Muscle of leg (tissue), 16 donors: ENCODE measurements at places on chromosomes 2 and 18.
A peak's percentile ranks its signal among the peaks of the same experiment; 100 is the strongest.

DNA sequence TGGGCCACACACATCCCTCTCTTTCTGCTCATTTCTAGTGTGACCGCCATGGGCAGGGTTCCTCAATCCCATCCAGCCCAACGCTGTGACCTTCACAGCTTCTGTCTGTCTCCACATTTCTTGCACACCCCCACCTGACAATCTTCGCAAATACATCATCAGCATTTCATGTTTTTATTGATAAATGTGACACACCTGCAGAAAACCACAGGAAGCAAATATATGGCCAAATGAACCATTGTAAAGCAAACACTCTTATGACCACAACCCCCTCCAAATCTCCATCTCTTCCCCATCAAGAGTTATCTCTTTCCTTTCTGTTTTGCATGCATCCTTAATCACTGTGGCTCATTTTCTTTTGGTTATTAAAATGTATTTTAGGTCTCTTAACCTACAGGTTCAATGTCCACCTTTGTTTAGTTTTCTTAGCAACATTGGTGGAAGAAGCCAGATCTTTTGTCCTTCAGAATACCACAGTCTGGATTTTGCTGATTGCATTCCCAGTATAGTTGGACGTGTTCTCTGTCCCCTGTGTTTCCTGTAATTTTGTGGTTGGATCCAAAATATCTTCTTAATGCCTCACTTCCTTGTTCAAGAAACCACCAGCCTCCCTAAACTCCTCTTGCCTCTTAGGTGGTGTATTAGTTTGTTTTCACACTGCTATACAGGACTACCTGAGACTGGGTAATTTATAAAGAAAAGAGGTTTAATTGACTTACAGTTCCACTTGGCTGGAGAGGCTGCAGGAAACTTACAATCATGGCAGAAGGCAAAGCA is 9.8 kb upstream of the NCK2 start:
- peak; percentile 49 for DNase-seq

GRCh38 chr2:71637736-71638135 is 184.4 kb downstream of the DYSF start:
- no peak for DNase-seq

DNA sequence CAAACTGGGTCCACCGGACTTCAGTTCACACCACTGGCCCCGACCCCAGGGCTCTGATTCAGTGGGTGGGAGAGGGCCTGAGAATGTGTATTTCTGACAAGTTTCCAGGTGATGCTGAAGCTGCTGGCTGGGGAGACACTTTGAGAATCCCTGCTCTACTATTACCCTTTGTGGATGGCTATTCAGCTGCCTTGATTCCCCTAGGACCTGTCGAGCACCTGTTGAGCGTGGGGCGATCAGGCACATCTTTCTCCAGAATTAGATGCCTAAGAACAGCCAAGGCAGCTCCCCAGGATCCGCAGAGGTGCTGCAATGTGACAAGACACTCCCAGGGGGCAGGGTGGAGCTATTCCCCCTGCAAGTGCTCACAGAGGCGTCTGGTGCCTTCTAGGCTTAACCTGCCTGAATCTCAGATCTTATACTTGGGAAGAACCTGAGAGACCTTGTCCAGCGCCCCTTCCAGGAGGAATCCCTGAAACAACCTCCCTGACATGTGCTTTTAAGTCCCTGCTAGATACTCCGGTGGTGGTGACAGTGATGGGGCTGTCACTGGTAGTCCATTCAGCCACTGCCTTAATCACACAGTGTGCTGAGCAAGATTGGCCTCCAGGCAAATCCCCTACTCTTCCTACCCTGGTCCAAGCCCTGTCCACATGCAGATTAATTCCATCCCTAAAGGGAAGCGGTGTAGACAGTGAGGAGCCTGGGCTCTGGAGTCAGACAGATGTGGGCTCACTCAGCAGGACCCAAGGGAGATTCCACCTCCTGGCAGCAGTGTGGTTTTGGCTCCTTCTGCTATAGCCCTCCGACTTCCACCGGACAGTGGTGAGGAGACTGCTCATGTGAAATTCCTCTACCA is 43.4 kb upstream of the OTOF start:
- DNase-seq: no peak

- peak; percentile 37 for DNase-seq
Observed at GRCh38 chr2:198004921-198005829, 200.8 kb downstream of the PLCL1 start.

- no peak for DNase-seq
Observed at GRCh38 chr2:67950919-67951318, 111.9 kb downstream of the C1D start.

DNA sequence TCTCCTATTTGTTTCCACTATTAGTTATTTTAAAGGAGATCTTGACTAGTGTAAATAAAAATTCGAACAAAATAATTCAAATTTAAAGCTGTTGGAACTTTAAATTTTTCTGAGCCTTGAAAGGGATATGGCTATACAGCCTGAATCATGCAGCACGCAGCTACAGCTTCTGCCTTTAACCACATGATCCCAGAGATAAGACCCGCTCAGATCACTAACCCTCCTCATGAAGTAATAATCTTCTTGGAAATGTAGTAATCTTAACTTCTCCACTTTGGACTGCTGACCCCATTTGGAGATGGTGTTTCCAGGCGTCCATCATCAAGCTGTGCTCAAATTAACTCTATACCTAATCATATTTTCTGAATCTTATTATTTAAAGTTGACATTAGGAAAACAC is 336.6 kb downstream of the DSC3 start:
- DNase-seq: no peak

DNA sequence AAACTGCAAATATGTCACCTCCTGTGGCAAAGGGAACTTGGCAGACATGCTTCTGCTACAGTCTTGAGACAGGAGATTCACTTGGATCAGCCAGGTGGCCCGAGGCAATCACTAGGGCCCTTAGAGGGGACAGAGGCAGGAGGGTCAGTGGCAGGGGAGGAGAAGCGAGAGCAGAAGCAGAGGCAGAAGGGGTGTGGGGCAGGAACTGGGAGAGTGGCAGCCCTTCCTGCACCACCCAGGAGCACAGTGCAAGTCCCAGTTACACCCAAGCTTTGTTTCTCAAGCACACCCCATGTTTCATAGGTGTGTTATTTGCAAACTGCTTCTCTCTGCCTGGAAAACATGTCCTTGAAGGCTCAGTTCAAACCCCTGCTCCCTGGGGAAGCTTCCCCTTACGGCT is 309.7 kb upstream of the MYT1L start:
- no peak for DNase-seq

DNA sequence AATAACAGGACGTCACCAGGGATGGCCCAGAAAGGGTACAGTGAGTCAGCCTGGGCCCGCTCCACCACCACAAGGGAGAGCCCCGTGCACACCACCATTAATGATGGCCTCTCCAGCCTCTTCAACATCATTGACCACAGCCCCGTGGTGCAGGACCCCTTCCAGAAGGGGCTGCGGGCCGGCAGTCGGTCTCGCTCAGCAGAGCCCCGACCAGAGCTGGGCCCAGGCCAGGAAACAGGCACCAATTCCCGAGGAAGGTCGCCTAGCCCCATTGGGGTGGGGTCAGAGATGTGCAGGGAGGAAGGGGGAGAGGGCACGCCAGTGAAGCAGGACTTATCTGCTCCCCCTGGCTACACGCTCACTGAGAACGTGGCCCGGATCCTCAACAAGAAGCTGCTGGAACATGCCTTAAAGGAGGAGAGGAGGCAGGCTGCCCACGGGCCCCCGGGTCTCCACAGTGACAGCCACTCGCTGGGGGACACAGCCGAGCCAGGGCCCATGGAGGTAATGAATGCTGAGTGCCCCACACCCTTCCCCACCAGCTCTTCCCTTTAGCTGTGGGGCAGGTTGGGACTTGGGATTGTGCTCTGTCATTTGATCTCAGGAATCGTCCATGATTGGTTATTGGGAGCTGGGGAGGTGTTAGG is 120.5 kb downstream of the MTCL1 start:
- DNase-seq: no peak

- no peak for DNase-seq
Observed at GRCh38 chr2:196168181-196168580, 3.2 kb downstream of the STK17B start.

DNA sequence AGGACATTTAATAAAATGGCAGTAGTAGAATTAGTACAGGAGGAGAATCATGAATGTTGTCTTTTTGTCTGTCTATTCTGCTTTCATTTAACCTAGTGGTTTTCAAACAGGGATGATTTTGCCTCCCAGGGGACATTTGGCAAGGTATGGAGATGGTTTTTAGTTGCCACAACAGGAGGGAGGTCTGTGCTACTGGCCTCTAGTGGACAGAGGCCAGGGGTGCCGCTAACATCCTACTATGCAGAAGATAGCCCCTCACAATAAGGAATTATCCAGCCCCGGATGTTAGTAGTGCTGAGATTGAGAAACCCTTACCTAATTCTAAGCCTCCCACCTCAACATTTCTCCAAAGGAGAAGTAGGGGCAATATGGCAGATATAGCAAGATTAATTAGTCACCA is 18.3 kb downstream of the FASTKD2 start:
- DNase-seq: no peak

DNA sequence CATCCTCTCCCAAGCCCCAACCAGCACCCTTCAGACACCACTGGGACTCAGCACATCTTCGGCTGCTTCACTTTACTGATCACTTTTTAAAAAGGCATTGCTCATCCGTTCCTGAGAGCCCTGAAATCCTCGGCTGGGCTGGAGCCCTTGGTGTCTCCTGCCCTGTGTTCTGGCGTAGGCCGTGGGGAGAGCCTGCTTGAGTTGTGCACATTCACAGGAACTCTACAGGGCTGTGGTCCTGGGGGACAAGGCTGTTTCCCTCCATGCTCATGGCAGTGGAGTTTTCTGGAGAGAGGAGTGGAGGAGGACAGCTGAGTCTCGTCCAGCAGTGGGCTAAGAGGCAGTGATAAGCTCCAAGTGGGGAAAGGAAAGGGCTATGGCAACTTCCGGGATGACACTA is 15.9 kb downstream of the CENPA start:
- DNase-seq: no peak

- peak; percentile 93 for DNase-seq
Observed at GRCh38 chr2:227406177-227407031, 18.7 kb upstream of the SCYGR1 start.
